Hematopoietic multipotent progenitor cell treated with erythropoietin and hydrocortisone succinate and interleukin-3 and kit ligand, for 15 days (in vitro differentiated cells): ENCODE measurements at places on chromosomes 1 and 21.

- no peak for DNase-seq
These were observed 389.7 kb downstream of the NCAM2 start for GRCh38 chr21:21387916-21388315.

DNA sequence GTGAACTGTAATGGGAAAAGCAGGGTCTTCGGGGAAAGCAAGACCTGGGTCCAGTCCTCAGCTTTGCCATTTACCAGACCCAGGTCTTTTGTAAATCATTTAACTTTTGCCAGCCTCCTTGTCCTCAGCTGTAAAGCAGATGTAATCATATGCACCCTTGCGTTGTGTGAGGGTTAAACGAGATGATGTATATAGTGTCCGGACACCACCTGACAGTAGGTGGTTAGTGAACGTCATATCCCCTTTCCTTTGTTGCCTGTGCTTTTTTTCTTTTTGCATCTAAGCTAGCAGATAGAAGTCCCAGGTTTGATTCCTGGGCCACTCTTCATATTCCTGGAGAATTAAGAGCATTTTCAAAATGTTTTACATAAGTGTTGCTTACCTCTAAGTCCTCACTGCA, 28.5 kb downstream of the IL12RB2 start:
- no peak for DNase-seq

- DNase-seq: no peak
These were observed 5.0 kb downstream of the OR10J1 start for GRCh38 chr1:159444511-159444910.

- no peak for DNase-seq
These were observed 128.2 kb upstream of the HOOK1 start for GRCh38 chr1:59686574-59686973.

DNA sequence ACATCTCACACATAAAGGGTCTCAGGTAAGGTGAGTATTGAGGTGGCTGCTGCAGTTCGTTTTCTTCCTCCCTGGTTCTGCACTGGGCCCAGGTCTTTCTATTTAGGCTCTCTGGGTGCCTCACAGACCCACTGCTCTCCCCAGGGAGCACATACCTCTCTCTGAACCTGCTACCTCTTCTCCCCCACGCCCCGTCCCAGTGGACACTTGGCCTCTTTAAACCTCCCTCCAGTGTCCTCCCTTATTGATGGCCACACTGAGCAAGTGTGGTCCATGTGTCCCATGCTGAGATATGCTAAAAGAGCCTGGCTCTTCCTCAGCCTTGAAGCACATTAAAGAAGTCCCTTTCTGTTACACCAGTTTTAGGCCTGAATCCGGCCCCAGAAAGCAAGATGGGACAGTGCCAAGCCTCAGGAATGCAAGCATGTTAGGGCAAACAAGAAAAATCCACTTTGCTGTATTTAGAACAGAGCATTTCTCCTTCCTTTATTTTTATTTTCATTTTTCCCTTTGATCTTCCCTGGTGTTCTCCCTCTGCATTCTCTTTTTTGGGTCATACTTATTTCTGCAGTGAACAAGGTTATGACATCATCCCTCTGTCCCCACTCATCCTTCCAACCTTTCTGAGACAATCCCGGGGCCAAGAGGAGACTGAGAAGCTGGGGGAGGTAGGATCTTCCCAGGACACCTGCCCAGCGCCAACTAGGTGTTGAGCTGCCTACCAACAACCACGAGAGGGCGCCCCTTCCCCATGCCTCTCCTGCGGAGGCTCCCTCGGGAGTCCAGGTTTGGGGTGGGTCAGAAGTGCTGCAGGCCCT, 5.0 kb upstream of the CHI3L2 start:
- peak; percentile 74 for DNase-seq

DNA sequence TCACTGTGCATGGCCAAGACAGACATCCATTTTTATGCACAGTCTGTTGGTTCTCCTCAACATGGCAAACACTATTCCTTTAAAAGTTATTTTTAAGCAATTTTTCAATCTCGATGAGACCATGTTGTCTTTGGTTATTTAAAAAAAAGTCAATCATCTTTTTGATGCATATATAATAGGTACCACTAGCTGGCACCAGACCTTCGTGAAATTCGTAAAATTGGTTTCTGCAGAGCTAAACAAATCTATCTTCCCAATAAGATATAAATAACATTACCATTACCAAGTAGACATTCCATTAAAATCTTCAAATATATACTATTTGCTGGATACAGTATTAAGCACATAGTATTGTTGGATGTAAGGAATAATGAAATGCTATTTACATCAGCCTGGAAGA, 220.0 kb upstream of the GREM2 start:
- DNase-seq: no peak

DNA sequence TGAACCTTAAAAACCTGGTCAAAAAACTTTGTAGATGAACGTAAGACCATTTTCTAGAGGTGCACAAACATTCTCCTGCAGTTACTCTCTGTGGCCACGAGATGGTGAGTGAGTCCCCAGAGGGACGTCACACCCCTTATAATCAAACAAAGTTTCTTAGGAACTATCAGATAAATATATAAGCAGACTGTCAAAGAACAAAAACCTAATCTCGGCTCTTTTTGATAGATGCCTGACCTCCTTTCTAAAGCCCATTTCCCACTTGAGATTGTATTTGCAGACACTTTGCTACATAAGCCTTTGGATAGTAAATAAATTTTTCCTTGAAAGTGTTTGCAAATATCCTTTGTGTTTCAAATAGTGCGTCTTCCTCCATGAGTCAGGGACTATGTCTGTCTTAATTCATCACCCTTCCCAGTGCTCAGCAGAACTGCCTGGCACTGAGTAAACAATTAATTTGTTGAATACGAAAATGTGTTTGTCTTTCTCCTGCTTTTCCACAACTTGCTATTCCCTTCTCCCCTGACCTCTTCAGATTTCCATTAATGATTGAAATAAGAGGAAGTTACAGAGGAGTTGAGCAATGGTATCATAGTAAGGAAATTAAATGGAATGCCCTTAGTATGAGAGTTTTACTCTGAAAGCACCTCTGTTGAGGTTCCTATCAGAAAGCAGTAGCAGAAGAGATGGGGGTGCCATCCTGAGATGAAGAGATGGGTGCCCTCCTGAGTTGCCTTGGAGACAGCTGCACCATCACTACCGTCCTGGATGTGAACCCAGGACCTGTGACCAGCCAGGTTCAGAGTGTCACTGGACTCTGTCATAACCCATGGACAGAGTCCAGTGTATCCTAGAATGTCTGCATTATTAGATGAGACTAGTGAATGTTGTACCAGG, 57.8 kb upstream of the RAVER2 start:
- DNase-seq: peak; percentile 27

DNA sequence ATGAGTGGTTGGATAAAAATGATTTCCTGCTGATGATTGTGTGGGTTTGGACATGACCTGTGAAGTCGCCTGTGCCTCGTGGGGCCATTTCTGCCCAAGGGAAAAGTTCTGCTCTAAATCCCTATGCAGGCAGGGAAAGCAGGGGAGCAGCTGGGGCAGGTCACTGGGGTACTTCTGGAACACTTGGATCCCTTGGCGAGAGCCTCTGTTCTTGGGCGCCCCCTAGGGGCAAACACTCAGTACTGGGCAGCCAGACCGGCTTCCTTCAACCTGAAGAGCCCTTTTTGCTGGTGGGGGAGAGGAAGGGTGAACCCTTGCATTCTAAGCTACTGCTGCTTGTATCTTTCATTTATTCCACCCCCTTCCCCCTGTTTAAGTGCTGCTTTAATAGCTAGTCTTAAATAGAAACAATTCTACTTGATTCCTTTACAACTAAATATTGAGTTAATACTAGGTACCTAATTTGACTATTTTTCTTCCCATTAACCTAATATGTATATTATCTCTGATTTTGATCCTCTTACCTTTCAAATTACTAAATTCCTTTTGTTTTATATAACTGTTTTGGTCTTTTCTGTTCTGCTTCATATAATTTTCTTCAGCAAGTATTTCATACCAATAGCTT, 5.1 kb upstream of the CLEC20A start:
- DNase-seq: peak; percentile 62

GRCh38 chr1:47703156-47703825, 265.4 kb downstream of the FOXD2 start:
- DNase-seq: no peak

- no peak for DNase-seq
These were observed 118.4 kb upstream of the L1TD1 start for GRCh38 chr1:62076286-62076685.

- DNase-seq: peak; percentile 46
These were observed 7.7 kb downstream of the ARHGEF19 start for GRCh38 chr1:16204634-16205333.

DNA sequence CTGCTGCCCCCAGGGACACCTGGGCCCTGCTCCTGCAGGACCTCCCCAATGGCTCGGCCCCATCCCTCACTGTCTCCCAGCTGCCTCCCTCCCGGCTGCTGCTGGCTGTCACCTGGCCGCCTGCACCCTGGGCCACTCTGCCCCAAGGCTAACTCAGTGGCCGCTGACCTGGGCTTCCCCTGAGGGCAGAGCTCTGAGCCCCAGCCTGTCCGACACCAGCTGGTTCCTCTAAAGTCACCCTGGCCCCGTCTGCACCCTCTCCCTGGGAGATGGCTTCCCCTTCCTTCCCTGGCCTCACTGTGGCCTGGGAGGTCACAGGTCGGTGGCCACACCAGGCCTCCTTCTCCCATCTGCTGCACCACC, 15.0 kb downstream of the ITGB2 start:
- DNase-seq: no peak

DNA sequence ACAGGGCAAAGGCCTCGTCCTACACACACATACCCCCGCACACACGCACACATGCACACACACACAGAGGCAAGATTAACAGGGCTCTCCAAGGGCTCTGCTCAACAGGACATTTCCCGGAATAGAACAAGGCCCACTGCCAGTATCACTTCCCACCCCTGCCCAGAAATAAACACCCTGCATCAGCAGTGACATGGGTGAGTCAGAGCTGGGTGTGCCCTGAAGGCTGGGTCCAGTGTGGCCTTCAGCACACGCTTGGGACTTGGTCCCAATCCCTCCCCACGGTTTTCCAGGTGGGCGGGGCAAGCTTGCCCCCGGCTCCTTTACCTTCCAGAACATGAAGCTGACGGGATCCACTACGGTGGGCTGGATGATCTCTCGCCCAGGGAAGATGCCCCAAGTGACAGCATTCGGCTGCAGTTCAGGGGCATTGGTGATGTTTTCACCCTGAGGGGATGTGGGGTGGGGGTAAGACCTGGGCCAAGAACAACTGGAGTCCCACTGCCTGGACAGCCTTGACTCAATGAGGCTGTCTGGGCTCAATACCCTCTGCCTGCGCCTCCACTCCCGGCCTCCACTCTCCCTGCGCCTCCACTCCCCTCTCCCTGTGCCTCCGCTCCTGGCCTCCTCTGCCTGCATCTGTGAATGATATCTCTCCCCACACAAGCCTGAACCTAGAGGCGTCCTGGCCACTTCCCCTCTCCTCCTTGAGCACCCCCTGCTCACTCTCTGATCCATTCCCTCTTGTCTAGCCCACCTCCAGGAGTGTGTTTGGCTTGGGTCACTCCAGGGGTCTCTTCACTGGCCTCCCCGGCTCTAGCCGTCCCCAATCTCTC, 14.7 kb downstream of the MTHFR start:
- peak; percentile 88 for DNase-seq

DNA sequence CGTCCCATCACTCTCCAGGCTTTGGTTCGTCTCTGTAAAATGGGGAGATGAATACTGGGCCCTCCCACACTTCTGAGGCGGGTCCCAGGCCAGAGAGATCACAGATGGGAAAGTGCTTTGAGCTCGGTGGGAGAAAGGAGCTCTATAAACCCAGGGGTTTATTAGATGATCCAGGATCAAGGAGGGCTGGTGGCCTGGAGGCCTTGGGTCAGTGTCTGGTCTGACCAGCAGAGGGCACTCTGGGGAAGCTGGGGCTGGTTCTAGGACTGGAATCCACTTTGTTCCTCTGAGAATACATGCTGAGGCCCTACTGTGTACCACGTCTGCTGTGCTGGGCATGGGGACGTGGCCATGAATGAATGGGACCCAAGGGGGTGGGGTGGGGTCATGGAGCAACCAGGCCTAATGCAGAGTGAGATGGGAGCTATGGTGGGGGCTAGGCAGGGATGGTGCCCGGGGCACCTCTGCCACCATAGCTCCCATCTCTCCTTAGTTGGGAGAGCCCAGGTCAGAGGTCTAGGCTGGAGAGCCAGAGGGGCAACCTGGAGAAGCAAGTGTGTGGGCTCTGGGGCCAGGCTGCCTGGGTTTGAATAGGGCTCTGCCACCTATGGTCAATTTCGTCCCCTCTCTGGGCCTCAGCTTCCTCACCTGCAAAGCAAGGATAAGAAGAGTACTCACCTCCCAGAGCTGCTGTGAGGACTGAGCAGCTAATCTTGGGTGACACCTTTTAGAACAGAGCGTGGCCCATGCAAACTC, 9.0 kb upstream of the FAM131C start:
- peak; percentile 79 for DNase-seq

DNA sequence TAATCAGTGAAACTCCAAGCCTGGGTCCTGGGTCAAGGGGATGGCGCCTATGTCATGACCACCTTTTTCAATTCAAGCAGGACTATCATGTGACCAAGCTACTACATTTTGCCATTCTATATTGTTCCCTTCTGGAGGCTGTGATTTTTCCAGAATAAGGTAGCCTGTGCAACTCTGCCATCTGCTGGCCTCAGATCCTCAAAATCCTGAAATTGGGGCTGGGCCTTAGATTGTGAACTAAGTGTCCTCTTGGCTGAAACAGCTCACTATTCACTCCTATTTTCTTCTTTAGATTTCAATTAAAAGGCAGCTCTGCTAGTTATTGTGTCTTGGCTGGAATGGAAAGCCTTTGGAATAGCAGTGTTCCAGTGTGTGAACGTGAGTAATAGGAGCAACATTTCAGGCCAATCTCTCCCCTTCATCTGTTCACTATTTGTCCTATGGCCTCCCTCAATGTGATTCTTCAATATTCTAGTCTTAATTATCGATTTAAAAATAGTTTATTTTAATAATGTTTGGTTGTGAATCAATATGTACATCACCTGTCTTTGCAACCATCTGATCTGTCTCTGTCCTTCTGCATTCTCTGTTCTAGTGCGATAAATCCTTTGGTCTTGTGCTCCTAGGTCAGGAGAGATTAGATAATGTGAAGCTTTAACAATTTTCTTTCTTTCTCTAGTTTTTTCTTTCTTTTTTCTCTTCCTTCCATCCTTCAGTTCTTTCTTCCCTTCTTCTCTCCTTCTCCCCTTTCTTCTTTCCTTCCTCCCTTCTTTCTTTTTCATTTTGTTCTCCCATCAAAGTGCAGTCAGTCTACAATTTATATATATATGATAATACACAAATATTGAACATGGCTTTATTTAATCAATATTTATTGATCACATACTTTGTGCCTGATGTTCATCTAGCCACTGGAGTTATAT, 69.8 kb downstream of the CR1 start:
- DNase-seq: peak; percentile 24

DNA sequence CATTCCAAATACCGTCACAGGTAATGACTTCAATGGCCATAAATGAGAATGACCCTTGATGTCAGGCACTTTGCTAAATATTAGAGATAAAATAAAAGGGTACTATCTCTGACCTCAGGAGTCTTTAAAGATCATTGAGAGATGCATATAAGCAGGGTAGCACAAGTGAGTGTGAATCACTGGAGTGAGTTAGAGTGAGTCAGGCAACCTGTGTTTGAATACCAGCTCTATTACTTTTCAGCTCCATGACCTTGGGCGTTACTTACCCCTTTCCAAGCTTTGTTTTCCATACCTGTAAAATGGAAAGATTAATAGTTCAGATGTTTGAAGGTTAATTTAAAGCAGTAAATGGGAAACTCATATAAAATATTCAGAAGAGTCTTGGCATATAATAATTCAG, 1058.0 kb upstream of the ADGRL4 start:
- no peak for DNase-seq
